ENCODE measurements at places on chromosomes 7 and 10.

- no peak for DNase-seq
Observed at GRCh38 chr7:68619526-68619925, 978.7 kb upstream of the AUTS2 start.

DNA sequence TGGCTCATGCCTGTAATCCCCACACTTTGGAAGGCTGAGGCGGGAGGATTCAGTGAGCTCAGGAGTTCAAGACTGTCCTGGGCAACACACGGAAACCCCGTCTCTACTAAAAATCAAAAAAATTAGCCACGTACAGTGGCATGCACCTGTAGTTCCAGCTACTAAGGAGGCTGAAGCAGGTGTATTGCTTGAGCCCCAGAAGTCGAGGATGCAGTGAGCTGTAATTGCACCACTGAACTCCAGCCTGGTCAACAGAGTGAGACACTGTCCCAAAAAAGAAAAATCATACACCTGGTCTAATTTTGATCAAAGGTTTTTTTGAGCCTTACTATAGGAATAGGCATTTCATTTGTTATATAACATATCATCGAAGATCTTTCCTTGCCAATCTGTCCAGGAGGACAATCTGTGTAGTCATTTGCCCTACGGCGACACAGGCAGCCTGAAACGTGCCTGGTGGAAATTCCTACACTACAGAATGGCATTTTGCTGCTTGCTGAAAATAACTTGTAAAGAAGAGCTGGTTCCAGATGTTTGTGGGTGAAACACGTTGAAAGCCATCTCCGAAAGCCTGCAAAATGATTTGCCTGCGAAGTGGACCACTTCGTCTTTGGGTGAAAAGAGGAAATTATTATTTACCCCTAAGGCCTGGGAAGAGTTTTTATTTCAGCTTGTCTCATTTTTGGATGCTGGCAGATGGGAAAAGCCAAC lies 31.3 kb upstream of the GDI2 start:
- no peak for DNase-seq

DNA sequence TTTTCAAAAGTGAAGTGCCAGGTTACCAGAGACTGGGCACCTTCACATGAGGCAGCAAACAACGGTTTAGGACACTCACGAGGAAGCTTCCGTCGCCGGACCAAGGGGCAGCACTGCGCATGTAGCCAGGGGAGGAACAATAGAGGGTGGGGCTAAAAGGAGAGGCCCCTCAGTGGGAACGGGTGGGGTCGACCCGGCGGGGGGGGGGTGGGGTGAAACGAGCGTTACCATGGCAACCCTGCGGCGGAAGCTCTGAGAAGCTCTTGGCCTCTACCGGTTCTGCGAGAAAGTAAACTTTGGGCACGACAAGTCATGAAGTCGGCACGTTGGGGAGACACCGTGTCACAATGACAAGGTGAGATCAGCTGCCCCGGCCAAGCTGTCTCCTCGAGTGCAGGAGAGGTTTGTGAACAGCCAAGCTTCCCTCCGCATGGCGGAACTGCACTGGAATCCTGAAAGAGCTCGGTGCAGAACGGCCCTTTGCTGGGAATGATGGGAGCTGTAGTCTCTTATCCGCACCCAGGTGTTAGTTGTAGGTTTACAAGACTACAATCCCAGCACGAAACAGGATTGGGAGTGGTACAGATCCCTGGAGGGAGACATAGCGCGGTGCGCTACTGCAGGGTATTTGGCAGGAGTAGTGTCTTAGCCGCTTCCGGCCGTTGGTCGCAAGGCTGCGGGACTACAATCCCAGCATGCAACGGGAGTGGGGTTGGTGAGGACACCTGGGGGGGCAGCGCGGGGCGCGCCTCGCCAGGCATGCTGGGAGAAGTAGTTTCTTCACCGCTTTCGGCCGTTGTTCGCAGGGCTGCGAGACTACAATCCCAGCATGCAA lies 72.8 kb upstream of the ZNF722 start:
- DNase-seq: peak; percentile 80

DNA sequence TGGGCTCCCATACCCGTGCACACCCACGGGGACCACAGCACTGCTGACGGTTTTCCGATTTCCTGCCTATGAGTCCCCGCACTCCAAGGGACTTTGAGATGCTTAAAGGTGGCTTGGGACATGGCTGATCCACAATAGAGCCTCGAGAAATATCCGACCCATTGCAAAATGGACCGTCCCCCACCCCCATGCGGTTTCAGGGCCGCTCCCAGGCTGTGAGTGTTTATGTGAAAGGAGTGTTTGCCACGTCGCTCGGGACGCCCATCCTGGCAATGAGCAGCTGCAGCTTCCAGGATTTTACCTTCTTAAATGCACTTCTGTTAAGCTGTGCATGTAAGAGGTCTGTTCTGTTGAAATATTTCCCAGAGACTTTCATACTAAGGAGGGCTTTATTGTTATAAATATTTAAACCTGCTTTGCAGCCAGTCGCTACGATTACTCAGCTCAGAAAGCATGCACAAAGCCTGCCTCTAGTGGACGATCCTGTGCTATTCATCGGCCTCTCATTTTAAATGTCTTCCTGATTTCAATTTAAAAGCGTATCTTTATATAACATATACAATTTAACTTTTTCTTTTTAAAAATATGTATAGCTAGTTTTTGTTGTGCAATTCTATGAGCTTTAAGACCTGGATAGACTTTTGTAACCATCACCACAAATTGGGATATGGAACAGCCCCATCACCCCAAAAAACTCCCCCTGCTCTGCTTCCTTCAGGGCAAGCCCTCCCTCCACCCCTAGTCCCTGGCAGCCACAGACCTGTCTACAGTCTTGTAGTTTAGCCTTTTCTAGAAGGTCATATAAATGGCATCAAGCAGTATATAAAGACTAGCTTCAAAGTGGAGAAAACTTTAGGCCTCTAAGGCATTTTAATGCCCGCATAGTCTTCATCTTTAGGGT lies 418.3 kb downstream of the PAXIP1 start:
- no peak for DNase-seq

Measured in breast epithelium (tissue), 4 donors.